ENCODE measurements at places on chromosomes 11 and 22.
A peak's percentile ranks its signal among the peaks of the same experiment; 100 is the strongest.

DNA sequence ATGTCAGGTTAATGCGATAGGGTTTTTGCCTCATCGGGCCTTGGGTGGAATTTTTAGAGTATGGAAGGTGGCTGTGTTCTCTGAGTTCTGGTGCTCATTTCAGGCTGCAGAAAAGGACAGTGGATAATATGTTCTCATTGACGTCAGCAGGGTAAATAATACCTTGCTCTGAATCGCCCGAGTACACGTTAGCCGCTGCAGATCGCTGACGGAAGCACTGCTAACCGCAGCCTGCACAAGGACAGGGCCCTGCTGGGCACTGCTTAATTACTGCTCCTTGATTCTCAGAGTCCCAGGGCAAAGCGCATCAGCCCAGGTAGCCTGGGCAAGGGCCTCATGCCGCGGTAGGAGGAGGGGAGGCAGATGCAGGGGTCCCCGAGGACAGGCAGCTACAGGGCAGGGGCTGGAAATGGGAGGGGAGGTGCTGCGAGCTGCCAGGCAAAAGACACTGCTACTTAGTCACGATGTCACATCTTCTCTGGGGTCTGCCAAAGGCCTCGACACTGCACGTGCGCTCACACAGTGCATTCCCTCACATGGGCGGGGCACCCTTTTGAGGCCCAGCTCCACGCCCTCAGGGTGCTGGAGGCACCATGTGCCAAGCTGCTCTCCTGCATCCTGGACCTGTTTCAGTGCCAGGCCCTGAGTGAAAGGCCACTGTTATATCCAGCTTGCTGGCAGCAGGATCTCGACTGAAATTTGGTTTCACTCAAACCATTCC is 35.2 kb downstream of the PPP2R1B start:
- DNase-seq, result peak; percentile 53

GRCh38 chr22:37982151-37982785 is 2.1 kb downstream of the SOX10 start:
- DNase-seq, result no peak

- DNase-seq, result no peak
These were observed 44.2 kb downstream of the CCDC81 start for GRCh38 chr11:86418917-86419316.

GRCh38 chr22:31635638-31636306 is 26.2 kb downstream of the PISD start:
- DNase-seq, result no peak

- DNase-seq, result peak; percentile 31
These were observed 20.9 kb downstream of the TSKU start for GRCh38 chr11:76803811-76804600.

DNA sequence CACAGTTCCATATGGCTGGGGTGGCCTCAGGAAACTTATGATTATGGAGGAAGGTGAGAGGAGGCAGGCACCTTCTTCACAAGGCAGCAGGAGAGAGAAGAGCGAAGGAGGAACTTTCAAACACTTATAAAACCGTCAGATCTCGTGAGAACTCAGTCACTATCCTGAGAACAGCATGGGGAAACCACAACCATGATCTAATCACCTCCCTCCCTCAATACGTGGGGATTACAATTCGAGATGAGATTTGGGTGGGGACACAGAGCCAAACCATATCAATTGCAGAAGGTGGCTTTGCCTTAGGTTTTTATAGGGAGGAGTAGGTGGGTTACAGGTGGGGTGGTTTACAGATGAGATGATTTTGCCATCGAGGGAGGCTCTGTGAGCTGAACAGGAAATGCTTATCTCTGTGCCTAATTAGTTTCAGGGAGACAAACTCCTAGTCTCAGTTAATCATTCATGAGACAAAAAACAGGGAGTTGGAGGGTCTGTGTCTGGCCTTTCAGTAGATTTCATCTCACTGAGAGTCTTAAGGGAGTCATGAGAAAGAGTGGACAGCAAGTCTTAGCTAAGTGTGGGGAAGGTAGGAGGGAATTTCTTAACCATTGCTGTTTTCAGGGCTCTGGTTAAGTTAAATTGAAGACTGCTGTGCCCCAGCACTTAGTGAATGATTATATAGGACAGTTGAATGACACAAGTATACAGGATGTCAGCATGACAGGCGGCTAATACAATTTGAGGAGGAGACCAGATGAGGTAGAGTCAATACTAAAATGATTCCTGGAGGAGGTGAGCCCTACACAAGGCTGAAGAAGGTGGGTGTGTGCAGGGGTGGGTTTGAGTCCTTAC is 47.7 kb downstream of the CWC15 start:
- no peak for DNase-seq

GRCh38 chr11:36280531-36280930 is 8.7 kb downstream of the COMMD9 start:
- DNase-seq, result no peak

DNA sequence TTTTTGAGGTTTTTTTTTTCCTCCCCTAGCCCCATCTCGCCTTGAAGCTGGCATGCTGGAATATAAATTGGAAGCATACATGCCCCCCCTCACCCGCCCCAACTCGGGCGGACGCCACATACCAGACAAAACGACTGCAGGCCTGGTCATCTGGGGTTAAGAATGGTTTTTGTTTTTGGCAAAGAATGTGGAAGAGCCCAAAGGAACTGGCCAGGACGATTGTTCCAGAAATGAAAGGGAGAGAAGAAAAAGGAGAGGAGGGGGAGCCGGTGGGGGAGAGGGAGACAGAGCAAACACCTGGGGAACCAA is 25.0 kb downstream of the MN1 start:
- DNase-seq, result peak; percentile 46

- DNase-seq, result peak; percentile 10
These were observed 116.6 kb downstream of the TBC1D22A start for GRCh38 chr22:46879083-46879482.

DNA sequence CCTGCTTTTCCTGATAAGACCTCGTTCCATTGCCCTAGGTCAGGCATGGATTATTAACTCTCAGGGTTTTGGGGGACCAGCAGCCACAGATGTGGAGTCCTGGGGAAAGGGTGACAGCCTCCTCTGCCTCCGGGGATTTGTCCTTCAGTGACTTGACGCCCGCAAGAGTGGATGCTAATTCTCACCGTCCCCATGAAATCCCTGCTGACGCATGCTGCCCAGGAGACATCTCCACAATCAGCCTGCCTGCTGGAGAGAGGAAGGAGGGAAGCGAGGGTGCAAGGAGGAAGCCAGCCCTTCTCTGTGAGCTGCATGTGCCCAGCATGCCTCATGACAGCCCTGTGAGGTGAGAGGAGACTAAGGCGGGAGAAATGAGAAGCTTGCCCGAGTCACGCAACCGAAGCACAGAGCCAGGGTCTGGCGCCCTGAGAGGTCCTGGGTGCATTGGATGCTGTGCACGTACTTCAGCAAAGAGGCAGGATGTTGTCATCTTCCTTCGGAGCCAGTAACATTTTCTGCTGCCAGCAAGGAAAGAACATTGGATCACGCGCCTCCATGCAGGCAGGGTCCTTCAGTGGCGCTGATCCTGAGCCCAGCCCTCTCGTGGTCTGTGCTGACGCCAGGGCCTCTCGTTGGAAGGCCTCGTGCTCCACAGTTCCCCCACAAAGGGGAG is 27.3 kb upstream of the KRTAP5-6 start:
- DNase-seq, result no peak

- no peak for DNase-seq
These were observed 33.1 kb downstream of the SLC5A1 start for GRCh38 chr22:32075997-32076760.

- no peak for DNase-seq
These were observed 16.0 kb downstream of the FAM83F start for GRCh38 chr22:40010746-40011145.

GRCh38 chr11:2138068-2138430 is 1.1 kb downstream of the IGF2 start:
- DNase-seq, result no peak

DNA sequence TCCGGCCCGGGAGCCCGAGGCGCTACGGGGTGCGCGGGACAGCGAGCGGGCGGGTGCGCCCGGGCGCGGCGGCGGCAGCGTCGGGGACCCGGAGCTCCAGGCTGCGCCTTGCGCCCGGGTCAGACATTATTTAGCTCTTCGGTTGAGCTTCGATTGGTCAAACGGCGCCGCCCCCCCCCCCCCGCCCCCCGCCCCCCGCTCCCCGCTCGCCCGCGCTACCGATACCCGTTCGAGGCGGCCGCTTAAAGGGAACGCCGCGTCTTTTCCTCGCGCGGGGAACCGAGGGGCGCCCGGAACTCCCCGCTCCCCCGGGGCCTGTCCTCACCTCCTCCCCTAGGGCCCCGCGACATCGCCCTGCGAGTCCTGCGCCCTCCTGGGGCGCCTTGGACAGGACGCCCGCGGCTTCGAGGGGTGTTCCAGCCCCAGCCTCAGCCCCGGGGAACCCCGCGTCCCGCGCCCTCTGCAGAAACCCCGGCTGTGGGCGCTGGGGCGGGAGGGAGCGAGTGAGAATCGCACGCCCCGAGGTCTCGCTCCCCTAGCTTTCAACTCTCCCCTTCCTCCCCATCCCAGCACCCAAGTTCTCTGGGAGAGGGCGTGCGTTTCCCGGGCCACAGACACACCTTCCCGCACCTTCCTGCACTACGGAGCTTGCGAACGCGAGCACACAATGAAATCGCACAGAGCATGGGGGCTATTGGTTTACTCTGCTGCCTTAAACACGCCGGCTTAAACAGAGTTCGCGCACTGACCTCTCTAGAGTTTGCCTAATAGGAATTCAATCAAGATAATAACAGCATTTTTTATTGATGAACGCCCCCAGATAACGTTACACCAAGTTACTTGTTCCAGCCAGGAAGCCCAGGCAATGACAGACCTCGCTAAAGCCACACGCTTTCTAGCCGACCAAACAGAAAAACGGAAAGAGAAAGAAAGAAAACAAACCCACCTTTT is at the start of gene BDNF:
TSS of gene BDNF (minus strand) at position 105 of the 951 bp plus-strand sequence. CDS start 41,891 bp downstream, outside the sequence.
- DNase-seq, result no peak

- no peak for DNase-seq
These were observed 29.7 kb downstream of the SLN start for GRCh38 chr11:107682171-107682570.

- no peak for DNase-seq
These were observed 4.9 kb downstream of the USP18 start for GRCh38 chr22:18154821-18155390.

DNA sequence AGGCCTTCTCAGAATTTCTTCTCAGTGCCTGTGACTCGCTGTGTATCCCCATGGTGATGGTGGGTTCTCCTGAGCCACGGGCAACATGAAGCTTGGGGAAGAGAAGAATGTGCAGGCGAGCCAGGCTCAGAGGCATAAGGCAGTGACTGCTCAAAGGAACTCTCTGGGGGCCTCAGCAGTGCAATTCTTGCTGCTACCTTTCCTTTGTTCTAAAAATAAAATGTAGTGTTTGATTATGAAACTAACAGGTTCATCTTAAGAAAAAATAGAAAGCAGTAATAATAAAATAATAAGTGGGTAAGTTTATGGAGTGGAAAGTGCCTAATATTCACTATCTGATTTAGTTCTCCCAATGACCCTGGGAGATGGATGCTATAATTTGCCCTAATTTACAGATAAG is 46.7 kb downstream of the MEI1 start:
- DNase-seq, result no peak

DNA sequence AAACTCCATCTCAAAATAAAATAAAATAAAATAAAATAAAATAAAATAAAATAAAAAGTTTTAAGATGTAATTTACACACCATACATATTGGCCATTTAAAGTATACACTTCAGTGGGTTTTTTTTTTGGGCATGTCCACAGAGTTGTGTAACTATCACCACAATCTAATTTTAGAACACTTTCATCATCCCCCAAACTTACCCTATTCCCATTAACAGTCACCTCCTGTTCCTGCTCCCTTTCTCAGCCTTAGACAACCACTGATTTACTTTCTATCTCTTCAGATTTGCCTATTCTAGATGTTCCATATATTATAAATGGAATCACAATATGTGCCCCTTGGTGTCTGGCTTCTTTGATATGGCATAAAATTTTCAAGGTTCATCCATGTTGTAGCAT is 4.6 kb upstream of the ACER3 start:
- DNase-seq, result no peak

DNA sequence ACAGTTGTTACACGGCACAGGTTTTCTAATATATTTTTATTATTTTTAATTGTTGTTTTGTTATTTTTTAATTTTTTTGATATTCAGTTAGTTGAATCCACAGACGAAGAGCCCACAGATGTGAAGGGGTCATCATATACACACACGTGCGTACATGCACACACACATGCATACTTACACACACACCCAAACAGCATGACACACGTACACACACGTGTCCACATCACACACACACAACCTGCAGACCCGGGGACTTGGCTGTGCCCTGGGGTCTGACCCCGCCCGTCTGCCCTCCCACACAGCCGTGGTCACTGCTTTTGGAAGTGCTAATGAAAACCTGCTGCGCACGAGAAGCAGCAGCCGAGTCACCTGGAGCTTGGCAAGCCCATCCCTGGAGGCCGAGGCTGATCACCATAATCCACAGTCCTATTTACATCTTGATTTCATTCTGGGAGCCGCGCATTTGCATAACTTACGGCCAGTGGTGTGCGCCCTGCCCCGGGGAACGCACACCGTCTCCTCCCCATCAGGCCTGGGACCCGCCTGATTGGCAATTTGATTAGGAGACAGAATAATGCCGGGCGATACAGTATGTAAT is 110.3 kb downstream of the BRD1 start:
- DNase-seq, result no peak

DNA sequence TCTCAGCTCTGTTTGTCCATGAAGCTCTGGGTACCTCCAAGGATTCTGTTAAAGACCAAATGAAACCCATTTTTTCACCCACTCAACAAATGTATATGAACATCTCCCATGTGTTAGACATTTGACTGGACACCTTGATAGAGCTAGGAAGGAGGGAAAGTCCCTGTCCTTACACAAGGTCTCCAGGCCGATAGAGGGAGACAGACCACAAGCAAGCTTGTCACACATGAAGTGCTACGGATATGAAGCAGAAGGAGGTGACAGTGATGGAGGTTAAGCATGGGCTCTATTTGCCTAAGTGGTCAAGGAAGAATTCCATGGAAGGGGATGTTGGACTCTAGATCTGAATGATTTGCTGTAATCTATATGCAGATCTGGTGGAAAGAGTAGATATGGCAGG is 138.5 kb downstream of the MYO18B start:
- no peak for DNase-seq

DNA sequence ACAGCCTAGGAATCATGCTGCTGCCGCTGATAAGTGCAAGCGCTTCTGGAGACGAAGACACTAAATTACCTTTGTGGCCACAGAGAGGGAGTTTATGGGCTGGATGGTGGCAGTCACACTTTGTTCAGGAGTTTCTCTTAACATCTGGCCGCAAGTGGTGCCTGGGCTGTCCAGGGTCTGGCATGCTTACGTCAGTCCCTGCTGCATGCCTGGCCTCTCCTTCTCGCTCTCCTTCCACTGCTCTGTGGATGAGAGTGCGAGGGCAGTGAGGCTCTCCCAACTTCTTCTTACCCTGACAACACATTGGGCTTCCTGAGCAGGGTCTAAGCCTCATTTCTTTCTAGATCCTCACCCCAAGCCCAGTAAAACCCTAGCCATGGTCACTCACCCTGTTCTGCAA is 160.7 kb upstream of the SEZ6L start:
- DNase-seq, result no peak
